Hepatocyte (in vitro differentiated cells): ENCODE measurements at places on chromosomes 2 and 18. TPM values are rescaled to one million over a fixed set of nuclear protein-coding genes. Genes with fewer than 3 reads are reported as not detected.

The SCN9A gene
- total RNA-seq = 9.0 and 11.7 TPM in 2 replicates

DNA sequence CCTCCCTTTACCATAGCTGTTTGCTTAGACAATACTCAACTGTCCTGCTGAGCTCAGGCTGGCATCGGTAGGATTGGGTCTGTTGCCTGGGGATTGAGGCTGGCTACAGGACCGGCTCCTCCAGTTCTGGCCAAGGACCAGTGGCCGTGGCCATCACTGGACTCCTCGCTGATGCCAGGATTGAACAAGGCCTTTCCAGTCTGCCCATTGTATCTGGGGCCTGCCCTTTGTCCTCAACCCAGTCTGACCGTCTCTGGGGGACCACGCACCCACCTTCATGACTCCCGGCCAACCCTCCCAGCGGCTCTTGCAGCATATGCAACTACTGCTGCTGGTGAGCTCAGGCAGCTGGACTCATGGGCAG lies 28.7 kb downstream of the SH2D6 start:
- no peaks in the 10 kb centered on the region for H3K27me3 ChIP-seq
- DNase-seq = no peak
- no peaks in the 10 kb centered on the region for H3K36me3 ChIP-seq

DNA sequence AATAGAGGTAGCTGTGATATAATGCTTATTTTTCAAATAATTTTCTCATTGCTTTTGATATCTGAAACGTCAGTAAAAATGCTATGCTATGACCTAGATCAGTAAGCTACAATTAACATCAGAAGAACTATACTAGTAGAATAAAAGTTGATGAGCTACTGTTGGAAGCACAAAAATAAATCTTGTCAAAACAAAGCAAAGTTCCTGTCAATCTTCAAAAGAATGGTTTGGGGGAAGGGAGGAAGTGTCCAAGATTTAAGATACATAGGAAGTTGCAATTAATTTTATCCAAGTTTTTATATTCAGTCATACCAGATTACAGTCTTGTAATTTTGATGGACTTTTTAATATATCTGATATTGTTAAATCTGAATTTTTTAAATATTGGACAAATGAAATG lies 19.2 kb downstream of the IRS1 start:
- peak overlapping the region; percentile 76 for H3K27ac ChIP-seq
- no peak overlapping the region for H3K4me3 ChIP-seq
- no peaks in the 10 kb centered on the region for H3K27me3 ChIP-seq
- peaks cover 16% of the 10 kb centered on the region for H3K4me1 ChIP-seq

GRCh38 chr2:53505826-53506225 lies 261.8 kb upstream of the CHAC2 start:
- no peak overlapping the region for H3K4me3 ChIP-seq
- H3K27ac ChIP-seq = no peak overlapping the region
- no peaks in the 10 kb centered on the region for H3K27me3 ChIP-seq

GRCh38 chr2:201699416-201699815 lies 972 bp upstream of the MPP4 start:
- H3K27ac ChIP-seq = no peak overlapping the region
- peaks cover 16% of the 10 kb centered on the region for H3K4me1 ChIP-seq
- DNase-seq = no peak
- no peaks in the 10 kb centered on the region for H3K36me3 ChIP-seq
